ENCODE measurements at places on chromosomes 7 and 10.

DNA sequence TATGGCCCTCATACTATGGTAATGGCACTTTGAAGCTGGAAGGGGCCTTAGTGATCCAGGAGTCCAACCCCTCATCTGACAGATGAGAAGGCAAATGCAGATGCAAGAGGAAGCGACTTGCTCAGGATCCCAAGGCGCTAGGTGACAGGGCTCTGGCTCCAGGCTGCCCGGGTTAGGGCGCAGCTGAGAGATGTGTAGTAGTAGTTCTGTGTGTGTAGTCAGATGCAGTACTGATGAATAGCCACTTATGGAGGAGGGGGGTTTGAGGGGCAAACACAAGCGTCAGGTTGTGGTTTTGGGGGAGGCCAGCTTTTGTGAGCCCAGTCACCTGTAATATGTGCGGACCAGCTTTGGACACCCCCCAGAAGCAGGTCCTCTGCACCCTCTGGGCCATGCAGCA, 4.8 kb downstream of the ADRA2A start:
- DNase-seq, result no peak

GRCh38 chr10:47348661-47349470, 703 bp downstream of the RBP3 start:
- no peak for DNase-seq

GRCh38 chr7:23893176-23893941, 183.3 kb downstream of the STK31 start:
- DNase-seq, result no peak

GRCh38 chr7:1611708-1612241, 41.9 kb upstream of the PSMG3 start:
- DNase-seq, result no peak

- DNase-seq, result no peak
Observed at GRCh38 chr10:1411451-1411850, 325.9 kb downstream of the ADARB2 start.

DNA sequence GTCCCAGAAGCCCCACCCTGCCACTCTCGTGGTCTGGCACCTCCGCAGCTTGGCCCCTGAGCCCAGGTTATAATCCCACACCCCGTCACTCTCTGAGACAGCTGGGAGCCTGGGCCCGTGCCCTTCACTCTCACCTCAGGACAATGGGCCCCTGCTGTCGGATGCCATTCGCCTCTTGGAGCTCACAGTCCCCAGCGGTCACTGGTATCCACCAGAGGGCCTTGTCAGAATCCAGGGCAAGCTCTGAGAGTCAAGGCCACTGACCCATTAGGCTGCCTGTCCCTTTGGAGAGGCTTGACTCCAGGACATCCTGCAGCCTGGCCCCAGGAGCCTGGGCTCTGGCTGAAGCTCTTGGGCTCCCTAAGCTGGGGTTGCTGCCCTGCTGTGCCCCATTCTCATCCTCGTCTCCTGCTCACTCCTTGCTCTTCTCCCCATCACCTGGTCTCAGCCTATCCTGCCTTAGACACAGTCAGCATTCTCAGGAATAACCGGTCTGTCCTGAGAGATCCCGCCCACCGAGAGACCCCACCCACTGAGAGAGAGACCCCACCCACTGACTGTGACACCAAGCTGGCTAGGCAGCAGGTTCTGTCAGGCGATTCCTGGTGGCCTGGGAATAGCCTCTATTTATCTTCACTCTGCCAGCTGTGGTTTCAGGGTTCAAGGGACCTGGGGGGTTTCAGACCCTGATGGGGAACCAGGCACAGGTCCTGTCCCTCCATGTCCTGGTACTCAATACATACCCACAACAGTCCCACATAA, 27.7 kb downstream of the CPXM2 start:
- no peak for DNase-seq

DNA sequence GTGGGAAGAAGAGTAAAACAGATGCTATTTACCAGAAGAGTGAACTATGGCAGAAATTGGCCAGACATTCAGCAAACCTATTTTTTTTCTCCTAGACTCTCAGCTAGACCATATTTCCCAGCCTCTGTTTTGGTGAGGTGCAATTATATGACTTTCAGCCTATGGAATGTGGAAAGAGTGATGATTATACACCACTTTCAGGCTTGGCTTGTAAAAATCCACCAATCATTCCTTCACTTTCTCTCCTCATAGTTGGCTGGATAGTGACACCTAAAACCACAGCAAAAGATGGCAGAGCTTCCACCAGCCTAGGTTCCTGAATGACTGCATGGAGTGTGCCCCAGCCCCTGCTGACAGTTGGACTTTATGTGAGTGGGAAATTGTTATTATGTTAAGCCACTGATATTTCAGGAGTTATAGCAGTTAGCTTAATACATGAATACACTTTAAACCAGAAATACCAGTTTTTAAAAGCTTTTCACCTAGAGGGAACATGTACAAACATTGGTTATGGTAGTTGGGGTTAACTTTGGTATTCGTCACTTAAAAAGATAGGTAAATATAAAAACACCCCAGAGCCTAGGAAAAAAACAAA, 19.1 kb upstream of the TNKS2 start:
- no peak for DNase-seq

- DNase-seq, result no peak
Observed at GRCh38 chr10:103712146-103712545, 143.2 kb downstream of the SH3PXD2A start.

DNA sequence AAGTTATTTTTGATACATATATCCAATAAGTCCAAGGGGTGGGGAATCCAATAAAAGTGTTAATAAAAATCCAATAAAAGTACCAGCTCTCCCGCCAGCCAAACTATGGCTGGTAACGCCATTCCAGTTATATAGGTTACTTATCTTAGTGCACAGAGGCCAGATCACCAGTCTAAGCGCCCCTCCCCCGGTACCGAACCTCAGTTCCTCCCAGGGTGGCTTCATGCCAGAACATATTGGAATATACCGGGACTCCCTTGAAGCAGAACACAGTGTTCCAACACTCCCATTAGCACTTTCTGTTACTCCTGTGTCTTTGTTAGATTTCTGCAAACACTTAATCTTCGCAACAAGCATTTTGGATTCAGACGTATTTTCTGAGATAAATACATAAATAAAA, 7.5 kb downstream of the FBH1 start:
- no peak for DNase-seq

GRCh38 chr7:30396389-30396788, 82.2 kb downstream of the NOD1 start:
- no peak for DNase-seq

- DNase-seq, result no peak
Observed at GRCh38 chr10:93703066-93703465, 674 bp upstream of the FRA10AC1 start.

DNA sequence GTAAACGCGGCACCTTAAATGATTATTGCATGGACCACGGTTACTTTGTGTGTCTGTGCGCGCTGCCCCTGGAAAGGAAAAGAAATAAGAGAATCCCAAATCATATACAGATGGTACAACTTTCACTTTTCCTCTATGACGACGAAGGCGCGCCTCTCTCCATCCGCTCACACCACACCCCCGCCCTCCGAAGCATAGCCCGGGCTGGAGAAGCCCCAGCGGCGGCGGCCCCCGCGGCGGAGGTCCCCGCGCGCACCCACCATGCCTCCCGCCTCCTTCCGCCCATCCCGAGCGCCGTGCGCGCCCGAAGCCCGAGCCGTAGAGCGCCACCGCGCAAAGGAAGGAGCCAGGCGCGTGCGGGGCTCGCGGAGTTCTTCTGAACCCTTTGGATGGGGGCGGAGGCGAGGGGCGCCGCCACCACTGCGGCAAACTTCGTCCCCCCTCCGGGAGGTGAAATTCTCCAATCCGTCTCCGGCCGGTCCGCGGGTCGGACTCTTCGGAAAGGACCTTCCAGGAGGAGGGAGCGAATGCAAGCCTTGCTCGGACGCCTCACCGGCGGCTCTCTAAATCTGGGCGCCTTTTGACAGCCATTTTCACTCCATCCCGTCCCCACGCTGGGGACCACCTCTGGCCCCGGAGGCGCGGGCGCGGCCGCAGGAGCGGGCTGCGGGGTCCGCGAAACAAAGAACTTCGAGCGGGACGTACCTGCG, 588 bp downstream of the GLI3 start:
- DNase-seq, result no peak

DNA sequence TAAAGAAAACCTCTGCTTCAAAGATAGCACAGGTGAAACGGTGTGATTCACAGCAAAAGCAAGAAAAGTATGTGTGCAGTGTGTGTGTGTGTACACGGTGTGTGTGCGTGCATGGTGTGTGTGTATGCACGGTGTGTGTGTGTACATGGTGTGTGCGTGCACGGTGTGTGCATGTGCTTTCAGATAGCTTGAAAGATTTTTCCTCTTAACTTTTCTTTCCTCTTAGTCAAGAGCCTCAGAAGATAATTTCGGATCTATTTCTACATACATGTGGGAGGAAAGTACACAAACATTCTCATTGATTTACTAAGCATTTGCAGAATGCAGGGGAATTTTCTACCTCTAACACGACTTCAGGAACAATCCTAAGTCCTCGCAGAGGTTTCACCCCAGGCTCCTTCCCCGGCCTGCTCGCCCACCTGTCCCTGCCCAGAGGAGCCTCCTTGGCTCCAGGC, 2.9 kb downstream of the FGFR2 start:
- DNase-seq, result no peak

GRCh38 chr10:72932259-72933015, 22.2 kb downstream of the PLA2G12B start:
- DNase-seq, result no peak

- no peak for DNase-seq
Observed at GRCh38 chr10:83542774-83543411, 596.4 kb upstream of the GHITM start.

- no peak for DNase-seq
Observed at GRCh38 chr7:92259610-92260247, 14.0 kb downstream of the ANKIB1 start.

- no peak for DNase-seq
Observed at GRCh38 chr7:64581926-64582894, 19.3 kb upstream of the ZNF680 start.

DNA sequence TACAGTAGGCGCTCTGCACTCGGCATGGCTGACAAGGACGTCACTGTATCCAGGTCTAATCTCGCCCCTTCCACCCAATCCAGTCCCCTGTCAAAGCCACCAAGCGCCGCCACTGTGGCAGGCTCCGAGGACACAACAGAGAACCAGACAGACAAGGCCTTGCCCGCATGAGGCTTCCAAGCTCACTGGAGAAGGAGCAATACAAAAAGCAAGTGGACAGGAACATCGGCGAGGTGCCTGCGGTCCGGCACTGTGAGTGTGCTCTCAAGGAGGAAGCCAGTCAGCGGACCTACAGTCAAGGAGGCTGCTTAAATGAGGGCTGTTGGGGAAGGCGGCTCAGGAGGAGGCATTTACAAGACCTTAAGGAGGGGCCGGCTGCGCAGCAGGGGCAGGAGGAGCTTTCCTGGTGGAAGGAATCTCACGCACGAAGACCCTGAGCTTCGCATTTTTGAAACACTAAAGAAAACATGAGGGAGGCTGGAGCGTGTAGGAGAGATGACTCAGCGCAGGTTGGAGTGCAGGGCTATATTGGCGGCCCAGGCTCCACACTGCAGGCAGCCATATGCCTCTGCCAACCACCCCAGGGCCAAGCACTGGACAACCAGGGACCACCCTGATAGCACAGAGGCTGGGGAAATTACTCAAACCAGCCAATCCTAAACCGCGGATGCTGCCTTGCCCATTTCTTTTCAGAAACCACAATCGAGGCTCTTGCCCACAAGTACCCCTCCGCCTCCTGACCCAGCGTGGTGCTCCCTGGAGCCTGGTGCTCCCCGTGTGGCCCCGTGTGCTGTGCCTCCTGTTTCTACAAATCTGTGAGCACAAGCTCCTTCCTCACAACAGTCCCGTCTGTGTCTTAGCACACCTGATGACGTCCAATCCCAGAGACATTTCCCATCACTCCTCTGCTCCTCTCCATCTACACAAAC, 28.9 kb downstream of the GNA12 start:
- no peak for DNase-seq

GRCh38 chr10:86064219-86064618, 302.4 kb downstream of the GRID1 start:
- DNase-seq, result no peak
